ENCODE measurements at places on chromosomes 5 and 9.
A peak's percentile ranks its signal among the peaks of the same experiment; 100 is the strongest.

DNA sequence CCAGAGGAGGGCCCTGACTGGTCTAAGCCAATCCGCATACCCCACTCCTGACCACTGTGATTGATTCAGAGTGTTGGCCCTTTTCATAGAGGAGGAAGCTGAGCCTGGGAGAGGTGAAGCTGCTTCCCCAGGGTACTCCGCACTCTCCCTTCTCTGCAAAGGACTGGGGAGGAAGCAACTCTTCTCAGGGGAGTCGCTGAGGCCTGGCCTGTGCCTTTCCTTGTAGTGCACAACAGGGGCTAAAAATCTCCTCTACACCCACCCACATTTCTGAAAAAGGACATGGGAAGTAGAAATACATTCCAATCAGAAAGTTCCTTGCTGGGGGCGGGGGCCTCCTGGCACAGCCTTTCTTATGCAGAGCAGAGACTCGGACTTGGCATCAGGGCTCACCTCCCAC is 22.2 kb downstream of the AK8 start:
- DNase-seq = no peak

DNA sequence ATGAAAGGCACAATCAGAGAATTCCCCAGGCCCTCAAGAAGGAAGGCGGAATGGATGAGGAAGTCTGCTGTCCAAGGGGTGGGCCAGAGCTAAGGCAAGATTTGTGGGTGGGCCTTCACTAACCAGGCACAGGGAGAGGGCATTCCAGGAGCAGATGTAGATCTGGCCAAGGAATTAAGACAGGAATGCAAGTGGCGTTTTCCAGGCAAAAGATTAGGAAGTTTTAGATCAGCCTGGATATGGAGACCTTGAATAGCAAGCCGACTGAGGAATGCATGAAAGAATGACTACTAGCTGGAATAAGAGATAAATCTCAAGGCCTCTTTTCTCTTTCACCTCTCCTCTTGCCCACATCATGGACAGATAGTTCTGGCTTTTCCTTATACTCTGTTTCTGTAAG is 68.5 kb downstream of the GHR start:
- DNase-seq = no peak

DNA sequence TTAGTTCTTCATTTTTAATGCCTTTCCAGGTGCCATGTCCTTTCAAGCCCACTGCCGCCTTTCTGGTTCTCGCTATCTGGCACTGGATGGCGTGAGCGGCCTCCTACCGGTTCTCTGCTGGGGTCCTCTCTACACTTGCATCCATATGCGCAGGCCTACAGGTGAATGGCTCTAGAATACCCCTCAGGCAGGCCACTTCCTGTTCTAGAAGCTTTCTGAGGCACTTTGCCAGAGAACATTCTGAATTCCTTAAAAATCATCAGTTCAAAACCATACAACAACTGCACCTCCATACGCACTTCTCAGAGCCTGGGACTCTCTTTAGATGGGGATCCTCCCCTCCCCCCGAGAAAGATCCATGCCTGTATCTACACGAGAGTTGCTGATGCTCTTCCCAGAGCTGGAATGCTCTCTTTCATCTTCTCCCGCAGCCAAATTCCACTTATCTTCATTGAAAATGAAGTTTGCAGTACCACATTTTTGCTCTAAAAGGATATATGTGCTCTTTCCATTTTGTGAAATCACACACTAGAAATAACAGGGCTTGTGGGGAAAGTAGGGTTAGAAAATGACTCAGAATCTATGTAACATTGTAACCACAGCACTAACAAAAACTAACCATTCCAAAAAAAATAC is 1.4 kb upstream of the LHFPL2 start:
- no peak for DNase-seq

- no peak for DNase-seq
Observed at GRCh38 chr5:165405340-165405739, 1899.9 kb downstream of the MAT2B start.

DNA sequence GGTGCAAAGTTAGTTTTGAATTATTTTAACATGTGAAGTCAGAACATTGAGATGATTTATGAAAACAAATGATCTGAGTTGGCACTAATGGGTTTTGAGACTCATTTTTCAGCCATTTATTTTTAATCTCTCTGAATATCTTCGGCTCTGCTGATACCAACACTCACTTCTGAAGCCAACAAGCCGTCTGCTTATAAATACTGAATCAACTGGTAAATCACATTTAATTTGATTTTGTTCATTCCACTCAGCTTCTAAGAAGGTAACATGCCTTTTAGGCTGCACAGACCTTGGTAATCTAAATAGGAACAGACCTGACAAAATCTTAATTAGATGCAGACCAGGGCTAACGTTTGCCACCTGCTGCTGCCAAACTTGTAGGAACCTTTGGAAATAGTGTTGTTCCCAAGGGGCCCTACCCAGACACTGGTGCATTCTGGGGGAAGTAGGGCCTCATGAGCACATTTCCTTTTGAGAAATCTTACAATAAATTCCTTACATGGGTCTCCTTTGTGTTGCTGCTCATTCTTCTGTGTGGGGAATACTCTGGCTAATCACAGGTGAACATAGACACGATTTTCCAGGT is 182.2 kb downstream of the KCTD16 start:
- DNase-seq = no peak

DNA sequence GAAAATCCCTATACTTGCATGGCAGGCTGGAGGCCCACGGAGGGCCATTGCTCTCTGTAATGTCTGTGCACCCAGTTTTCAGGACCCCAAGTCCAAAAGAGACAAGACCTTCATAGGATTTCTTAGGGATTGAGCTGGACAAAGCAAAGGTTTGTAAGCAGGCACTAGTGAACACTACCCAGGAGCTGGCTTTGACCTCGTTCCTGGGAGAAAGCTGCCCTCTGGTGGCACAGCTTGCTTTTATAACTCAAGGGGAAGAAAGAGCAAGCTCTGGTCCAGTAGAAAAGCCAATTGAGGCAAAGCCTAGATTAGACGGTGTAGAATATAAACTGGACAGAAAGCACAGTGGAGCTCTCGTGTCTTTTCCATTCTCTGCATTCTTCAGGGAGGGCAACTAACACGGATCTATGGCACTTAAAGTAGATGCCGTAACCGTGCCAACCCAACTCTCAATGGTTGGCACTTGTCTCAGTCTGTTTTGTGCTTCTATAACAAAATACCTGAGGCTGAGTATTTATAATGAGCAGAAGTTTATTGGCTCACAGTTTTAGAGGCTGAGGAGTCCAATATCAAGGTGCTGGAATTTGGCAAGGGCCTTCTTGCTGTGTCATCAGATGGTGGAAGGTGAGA is 7.9 kb downstream of the GABRP start:
- DNase-seq = peak; percentile 31

DNA sequence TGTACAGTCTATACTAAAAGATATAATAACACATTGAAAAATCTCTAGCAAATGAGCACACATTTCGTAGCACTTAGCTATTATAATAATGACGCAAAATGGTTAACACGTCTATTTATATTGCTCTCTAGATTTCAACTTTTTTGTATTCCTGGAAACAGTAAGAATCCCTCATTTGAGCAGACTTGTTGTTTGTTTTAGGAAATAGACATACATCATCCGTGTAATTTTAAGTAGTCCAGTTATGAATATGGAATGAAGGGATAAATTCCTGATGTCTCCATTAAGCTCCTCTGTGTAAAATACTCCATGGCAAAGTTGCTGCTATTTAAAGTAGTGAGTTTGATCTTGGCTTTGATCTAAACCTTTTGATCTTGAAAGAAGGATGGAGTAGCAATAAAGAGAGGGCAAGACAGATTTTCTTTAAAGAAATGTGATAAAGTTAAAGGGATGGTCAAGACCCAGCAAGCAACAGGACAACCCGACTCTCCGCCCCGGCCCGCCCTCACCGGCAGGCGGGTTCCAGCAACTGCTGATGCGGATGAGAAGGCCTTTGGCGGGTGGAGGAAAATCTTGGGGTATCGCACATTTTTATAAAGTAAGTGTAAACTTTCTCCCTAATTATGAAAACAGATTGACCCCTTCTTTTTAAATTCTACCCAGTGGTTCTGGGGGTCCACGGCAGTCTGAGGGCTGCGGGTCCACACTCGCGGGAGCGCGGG is 277.4 kb downstream of the AOPEP start:
- DNase-seq = no peak

GRCh38 chr9:111436571-111436970 is 47.6 kb downstream of the ECPAS start:
- no peak for DNase-seq

GRCh38 chr9:131776473-131776872 is 36.6 kb upstream of the RAPGEF1 start:
- DNase-seq = no peak

DNA sequence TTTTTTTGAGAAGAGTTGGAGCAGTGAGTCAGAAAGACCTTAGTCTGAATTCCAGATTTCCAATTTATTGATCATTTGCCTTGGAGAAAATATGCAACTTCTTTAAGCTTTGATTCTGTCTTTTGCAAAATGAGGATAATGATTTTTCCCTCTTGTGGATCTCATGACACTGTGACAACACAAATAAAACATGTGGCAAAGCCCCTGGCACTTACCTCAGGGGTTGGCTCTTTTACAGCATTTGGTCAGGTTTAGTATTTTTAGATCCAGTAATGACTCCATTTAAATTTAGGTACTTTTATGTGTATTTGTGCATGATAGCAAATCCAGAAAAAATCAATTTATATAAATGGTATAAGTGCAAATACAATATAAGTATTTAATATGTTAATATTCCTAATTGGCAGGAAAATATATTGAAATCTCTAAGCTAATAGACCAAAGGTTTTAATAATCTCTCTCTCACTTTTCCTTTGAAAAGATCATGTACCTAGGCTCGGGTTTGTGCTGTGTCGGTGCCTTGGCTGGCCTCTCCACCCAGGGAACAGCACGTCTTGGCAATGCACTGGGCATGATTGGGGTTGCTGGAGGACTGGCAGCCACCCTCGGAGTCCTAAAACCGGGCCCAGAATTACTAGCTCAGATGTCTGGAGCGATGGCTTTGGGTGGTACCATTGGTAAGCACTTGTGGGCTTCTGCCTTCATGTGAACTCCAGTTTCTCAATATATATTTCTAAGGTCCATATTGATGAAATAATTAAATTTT is 49.7 kb downstream of the NNT start:
- DNase-seq = no peak

DNA sequence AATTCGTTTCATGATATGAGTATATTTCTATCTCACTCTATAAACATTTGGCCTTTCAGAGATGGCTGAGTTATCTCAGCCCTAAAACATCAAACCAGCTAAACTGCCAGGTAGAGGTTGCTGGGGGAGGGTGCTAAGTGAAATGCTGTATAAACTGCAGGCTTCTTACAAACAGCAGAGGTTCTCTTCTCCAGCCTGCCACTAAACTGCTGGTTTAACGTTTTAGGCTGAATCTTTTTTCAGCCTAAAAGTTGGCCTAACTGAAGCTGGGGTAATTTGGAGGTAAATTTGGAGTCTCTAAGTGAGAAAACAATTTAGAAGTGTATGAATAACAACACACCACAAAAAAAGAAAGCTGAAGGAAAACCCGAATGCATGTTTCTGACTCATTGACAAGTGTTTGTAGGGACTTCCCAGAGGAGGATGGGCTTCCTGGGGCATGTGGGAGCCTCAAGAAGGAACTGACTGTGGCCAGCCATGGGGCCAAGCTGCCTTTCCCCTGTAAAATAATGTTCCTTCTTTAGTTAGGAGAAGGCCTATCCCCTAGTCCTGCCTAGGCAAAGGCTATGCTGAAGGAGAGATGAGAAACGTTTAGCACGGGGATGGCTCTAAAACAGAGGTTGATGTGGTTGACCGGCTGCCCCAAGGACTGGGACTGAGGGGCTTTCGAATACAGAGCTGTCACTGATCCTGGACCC is 44.3 kb downstream of the SLC28A3 start:
- DNase-seq = no peak

DNA sequence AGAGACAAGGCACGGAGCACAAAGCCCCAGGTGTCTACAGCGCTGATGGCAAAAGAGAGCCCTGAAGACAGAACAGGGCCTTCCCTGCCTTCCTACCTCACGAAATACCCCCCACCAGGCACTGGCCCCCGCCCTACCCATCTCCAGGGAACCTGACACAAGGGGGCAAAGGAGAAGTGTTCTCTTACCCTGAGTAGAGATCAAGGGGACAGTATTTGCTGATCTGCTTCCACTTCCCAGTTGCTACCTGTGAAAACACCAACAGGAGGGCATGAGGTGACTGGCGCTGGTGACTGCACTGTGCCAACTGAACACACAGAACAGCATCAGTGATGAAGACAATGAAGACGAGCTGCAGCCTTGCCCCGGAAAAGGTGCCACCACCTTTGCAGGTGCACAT is 27.4 kb downstream of the IPPK start:
- DNase-seq = no peak

GRCh38 chr5:5634817-5635216 is 212.3 kb downstream of the ICE1 start:
- DNase-seq = no peak

GRCh38 chr9:97658707-97659106 is 25.1 kb downstream of the NCBP1 start:
- no peak for DNase-seq

GRCh38 chr5:84821924-84822323 is 437.2 kb upstream of the EDIL3 start:
- DNase-seq = no peak

- no peak for DNase-seq
Observed at GRCh38 chr5:65068410-65068809, 299.7 kb downstream of the CWC27 start.

DNA sequence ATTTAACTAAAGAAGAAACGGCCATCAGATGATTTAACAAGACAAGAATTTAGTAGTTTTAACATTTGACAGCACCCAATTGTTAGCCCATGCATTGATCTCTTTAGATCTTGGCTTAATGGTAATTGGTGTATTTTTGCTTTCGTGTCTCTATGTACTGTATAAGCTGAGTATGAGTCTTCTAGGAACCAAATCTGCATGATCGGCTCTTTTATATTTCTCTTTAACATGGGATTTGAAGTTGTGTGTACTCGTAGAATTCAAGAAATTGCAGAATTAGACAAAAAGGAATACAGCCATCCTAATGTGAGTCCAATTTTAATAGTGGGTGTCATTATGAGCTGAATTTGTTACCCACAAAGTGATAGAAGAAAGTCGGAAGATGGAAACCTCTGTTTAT is 438.9 kb upstream of the WWC1 start:
- no peak for DNase-seq

DNA sequence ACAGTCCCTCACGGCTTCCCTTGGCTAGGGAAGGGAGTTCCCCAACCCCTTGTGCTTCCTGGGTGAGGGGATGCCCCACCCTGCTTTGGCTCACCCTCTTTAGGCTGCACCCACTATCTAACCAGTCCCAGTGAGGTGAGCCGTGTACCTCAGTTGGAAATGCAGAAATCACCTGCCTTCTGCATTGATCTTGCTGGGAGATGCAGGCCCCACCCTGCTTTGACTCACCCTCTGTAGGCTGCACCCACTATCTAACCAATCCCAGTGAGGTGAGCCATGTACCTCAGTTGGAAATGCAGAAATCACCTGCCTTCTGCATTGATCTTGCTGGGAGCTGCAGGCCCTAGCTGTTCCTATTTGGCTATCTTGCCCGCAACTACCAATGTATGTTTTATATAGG is 44.7 kb downstream of the CCL28 start:
- no peak for DNase-seq

DNA sequence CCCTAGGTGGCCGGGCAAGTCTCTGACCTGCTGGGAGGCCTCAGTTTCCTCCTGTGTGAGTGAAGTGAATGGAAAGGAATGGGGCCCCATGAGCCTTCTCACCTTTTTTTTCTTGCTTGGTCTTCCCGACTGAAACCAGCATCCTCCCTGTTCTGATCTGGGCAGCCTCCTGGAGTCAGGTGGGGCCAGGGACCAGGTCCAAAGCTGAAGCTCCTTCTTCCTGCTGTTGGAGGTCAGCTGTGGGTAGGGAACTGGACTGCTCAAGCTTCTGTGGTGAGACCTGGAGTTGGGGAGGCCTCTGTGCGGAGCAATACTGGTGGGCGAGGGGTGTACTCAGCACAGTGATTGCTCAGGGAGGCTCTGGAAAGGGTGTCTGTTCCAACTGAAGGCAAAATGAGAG is 99.7 kb downstream of the PCSK1 start:
- no peak for DNase-seq

Data from fibroblast of the conjunctiva (primary cell).